ENCODE measurements at places on chromosomes 3 and 15. TPM values are rescaled to one million over a fixed set of nuclear protein-coding genes. Genes with fewer than 3 reads are reported as not detected.

Gene LXN
- total RNA-seq = 121 TPM

Gene SLC9C1
- total RNA-seq = not detected

Gene BNC1
- total RNA-seq = 6.6 TPM

Gene CACNA1D
- not detected for total RNA-seq

Gene LSG1
- total RNA-seq = 28.2 TPM

Gene AGTR1
- total RNA-seq = 0.12 TPM

Gene RETNLB
- total RNA-seq = not detected

Gene TRAIP
- 2.7 TPM for total RNA-seq

Gene MCF2L2
- 3.1 TPM for total RNA-seq

Gene CHDH
- 0.06 TPM for total RNA-seq

Gene ARRDC4
- 8.0 TPM for total RNA-seq

All from glomerular endothelial cell (primary cell).